ENCODE measurements at places on chromosomes 5 and 9. TPM values are rescaled to one million over a fixed set of nuclear protein-coding genes. Genes with fewer than 3 reads are reported as not detected.
A peak's percentile ranks its signal among the peaks of the same experiment; 100 is the strongest.

SPINK1 gene
- not detected for polyA plus RNA-seq

NXNL2 gene
- 0.37 TPM for polyA plus RNA-seq

HSD17B3 gene
- 0.31 TPM for polyA plus RNA-seq

- peak; percentile 91 for DNase-seq
These were observed 201.2 kb downstream of the GAPVD1 start for GRCh38 chr9:125462861-125463291.

DNA sequence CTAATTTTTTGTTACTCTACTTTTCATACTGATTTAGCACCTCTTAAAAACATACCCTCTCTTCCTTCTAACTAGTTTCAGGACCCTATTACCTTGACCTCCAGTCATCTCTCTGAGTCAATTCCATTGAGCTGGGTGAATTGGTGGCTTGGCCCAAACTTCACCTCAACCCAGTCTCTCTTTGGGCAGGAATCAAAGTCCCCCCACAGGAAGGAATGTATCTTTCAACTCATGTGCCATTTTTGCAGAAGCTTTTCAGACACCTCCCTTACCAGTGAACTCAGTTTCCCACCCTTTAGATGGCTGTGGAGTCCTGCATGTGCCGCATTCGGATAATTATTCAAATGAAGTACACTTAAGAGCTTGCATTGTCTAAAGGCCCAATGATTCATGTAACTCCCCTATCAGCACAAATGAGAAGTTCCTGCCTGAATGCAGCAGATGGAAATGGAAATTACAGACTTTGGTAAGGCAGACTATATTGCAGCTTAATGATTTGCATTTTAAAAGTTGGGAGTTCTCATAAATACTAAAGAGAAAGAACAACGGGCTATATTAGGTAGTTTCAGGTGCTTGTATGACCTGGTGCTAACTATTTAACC lies 693.5 kb downstream of the PTPRD start:
- DNase-seq = no peak

- DNase-seq = no peak
These were observed 1.8 kb downstream of the CCDC180 start for GRCh38 chr9:97309260-97309659.

DNA sequence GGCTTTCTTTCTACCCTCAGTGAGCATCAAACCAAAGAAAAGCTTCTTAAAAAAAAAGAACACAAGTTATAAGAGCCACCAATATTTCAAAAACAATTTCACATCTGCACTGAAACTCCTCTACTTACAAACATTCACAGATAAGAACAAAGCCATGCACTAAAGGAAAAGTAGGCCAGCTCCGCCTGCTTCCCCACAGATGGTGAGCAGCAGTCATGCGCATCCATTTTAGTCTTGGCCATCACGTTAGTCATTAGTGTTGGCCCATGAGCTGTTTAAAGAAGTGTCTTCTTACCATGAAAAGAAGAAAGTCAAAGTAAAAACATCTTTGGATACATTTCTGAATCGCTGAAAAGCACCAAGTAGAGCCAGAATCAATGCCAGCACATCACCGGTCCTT lies 40.0 kb upstream of the SMIM23 start:
- peak; percentile 23 for DNase-seq

DNA sequence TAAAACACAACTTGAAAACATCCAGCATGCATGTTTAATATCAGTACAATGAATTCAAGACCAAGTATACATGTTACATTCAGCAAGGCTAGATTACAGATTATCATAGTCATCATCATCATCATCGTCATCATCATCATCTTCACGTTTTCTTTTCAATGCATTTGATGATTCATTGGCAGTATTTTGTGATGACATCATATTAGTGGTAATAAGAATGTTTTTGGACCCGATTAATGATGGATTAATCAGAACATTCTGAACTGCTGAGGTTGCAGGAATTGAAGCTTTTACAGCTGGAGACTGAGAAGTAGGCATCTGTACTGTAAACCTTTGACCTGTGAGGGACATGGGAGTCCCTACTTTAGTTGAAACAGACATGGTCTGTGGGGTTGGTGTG lies 4.5 kb downstream of the AK6 start:
- DNase-seq = no peak

GRCh38 chr9:98445576-98445975 lies 190.1 kb upstream of the TBC1D2 start:
- DNase-seq = no peak

DNA sequence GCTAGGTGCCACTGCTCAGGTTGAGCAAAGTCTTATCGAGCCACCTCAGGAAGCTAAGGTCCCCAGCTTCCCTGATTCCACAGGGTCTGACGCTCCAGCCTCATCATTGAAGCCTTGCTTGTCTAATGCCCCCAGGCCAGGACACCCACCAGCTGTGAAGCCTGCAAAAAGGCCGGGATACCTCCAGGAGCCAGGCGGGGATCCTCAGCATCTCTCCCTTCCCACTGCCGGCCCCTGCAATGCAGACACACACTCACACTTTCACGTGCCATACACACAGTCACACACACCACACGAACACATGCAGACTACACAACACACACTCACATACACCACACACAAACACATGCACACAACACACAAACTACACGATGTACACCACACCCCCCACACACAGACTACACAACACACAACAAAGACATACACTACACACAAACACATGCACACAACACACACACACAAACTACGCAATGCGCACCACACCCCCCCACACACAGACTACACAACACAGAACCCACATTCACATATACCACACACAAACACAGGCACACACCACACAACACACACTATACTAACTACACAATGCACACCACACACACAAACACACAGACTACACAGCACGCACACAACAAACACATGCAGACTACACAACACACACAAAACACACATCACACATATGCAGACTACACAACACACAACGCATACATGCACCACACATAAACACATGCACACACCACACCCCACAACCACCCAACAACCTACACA lies 17.8 kb upstream of the S1PR3 start:
- no peak for DNase-seq

GRCh38 chr9:92725266-92725545 lies 39.4 kb downstream of the BICD2 start:
- DNase-seq = no peak

- DNase-seq = no peak
These were observed 209.4 kb downstream of the GLIS3 start for GRCh38 chr9:4090491-4090890.

- no peak for DNase-seq
These were observed 109.5 kb upstream of the DPYSL3 start for GRCh38 chr5:147619281-147619878.

GRCh38 chr5:61811052-61811451 lies 479.0 kb downstream of the ZSWIM6 start:
- DNase-seq = no peak
